ENCODE measurements at places on chromosomes 7 and 10. TPM values are rescaled to one million over a fixed set of nuclear protein-coding genes. Genes with fewer than 3 reads are reported as not detected.

Gene PNLIPRP1
- total RNA-seq, result not detected

Gene LRRD1
- total RNA-seq, result 1.2 TPM

Gene NUPR2
- not detected for total RNA-seq

Gene COMTD1
- 20.0 TPM for total RNA-seq

Gene GHRHR
- total RNA-seq, result not detected

Data from frontal cortex (tissue), 4 donors.